Cortex of kidney (tissue), 1 donor: ENCODE measurements at places on chromosomes 4 and X.

DNA sequence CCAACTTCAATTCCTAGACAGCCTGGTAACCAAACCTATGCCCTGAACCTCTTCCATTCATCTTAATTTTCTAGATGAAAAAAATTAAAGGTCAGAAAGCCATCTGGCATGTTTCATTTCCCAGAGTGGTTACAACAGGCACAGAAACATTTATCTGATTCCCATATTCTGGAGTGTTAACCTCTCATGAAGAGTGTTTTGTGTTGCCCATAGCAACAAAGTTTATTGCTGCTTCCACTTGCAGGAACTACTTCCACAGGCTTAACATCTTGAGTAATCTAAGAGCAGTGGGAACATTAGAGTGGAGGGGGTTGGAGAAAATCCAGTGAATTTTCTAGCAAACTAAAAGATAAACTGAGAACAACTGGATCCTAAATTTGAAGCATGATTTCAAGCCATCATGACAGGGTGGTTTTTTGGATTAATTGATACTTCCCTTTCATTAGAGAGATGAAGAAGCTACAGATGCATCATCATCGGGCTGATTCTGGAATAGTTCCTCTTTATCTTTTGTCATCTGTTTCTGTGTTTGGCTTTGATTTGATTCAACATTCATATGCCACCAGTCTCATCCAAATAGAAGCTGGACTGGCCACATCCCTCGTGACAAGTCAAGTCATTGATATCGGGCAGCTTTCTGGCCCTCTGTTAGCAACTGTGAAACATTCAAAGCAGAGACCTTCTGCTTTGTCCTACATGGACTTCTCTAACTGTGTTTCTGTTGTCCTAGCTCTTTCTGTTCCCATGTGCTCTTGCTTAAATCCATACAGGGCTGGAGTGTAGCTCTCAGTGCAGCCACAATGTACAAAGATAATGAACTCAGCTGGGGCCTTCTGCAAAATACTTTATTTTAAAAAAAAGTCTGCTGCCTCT lies 167.3 kb downstream of the MID1IP1 start:
- DNase-seq: no peak

- no peak for DNase-seq
Observed at GRCh38 chr4:14568351-14568750, 433.9 kb upstream of the CPEB2 start.

- DNase-seq: no peak
Observed at GRCh38 chr4:6848717-6849305, 60.8 kb upstream of the TBC1D14 start.

DNA sequence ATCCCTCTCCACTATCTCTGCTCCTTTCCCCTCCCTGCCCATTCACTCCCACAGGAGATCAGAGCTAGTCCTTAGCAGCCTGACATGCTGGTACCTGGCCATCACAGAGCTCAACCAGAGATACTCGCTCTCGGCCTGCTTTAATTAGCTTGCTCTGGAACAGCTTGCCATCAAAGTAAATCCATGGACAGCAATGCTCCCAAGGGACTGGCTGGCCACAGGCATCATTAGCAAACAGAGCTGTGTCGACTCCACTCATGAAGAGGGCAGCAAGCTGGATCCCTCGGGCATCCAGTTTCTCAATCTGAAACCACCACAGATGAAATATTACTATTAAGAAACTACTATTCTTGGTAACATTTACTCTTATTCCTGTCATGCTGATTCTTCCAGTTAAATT lies 43.4 kb upstream of the PHF8 start:
- DNase-seq: no peak

- DNase-seq: no peak
Observed at GRCh38 chr4:26873391-26874026, 12.9 kb downstream of the STIM2 start.
